Activated naive CD8-positive, alpha-beta T cell treated with anti-CD3 and anti-CD28 coated beads, Interleukin-2, amount 50 U/mL, for 24 hours (primary cell): ENCODE measurements at places on chromosomes 2 and 18.

DNA sequence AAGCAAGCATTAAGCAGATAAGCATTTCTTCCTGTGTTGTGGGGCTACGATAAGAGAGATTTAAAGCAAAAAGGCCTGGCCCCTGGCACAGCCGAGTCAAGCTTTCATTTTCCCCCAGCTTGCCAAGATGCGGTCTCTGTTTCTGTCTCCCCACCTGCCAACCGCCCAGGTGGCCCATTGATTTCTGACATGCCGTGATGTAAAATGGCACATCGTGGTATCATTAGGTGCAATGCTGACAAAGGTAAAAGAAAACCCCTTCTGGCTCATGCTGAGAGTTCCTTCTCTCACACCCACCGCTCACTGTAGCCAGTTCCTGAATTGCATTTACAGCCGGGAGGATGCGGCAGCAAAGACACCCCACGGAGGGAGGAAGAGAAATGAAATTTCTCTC, 62.8 kb downstream of the BOD1L2 start:
- H3K36me3 ChIP-seq: no peaks in the 10 kb centered on the region
- peaks cover 9% of the 10 kb centered on the region for H3K4me1 ChIP-seq
- no peak for DNase-seq
- no peak overlapping the region for H3K27ac ChIP-seq
- peak overlapping the region; percentile 23 for H3K4me3 ChIP-seq

GRCh38 chr18:80159713-80160636, 50.9 kb downstream of the ADNP2 start:
- peaks cover 25% of the 10 kb centered on the region for H3K27me3 ChIP-seq
- H3K27ac ChIP-seq: no peak overlapping the region
- H3K4me1 ChIP-seq: peaks cover 2% of the 10 kb centered on the region
- peak; percentile 69 for DNase-seq

DNA sequence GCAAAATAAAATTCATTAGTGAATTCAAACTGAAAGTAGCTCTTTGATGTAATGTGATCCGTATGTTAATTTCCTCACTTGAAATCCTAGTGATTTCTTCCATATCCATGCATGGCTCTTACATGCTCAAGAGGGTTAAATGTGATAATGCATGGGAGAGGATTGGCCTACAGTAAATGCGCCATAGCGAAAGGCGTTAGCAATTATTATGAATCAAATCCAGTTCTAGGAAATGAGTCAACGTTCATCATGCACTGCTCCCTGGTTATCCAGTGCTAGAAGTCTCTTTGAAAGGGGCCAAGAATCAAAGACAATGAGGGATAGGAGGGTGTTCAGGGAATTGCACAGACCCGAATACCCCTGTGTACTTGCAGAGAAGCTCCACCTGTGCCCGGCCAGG, 101.4 kb upstream of the RASGRP3 start:
- peaks cover 1% of the 10 kb centered on the region for H3K27me3 ChIP-seq
- no peaks in the 10 kb centered on the region for H3K36me3 ChIP-seq
- no peak overlapping the region for H3K4me3 ChIP-seq
- H3K4me1 ChIP-seq: peaks cover 2% of the 10 kb centered on the region

GRCh38 chr2:36392571-36393255, 37.1 kb downstream of the CRIM1 start:
- no peak for DNase-seq
- H3K4me1 ChIP-seq: peaks cover 2% of the 10 kb centered on the region
- H3K27ac ChIP-seq: no peak overlapping the region
- H3K27me3 ChIP-seq: no peaks in the 10 kb centered on the region
- peaks cover 6% of the 10 kb centered on the region for H3K36me3 ChIP-seq
- no peak overlapping the region for H3K4me3 ChIP-seq

DNA sequence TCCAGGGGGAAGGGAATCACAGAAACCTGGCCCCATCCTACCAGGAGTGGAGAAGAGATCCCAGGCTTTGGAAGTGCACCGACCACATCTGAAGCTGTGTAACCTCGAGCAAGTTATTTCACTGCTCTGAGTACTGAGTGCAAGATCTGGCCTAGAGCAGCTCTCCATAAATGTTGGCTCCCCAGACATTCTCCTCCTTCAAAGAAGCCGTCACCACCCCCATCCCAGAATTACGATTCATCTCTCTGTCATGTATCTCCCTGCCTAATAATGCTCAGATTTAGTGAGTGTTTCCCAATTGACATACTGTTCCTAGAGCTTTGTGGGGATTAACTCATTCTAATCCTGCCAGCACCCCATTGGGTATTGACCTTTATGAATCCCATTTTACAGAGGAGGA, 51.7 kb downstream of the TNS1 start:
- peaks cover under 1% of the 10 kb centered on the region for H3K27me3 ChIP-seq
- no peak for DNase-seq

- H3K27ac ChIP-seq: no peak overlapping the region
- H3K27me3 ChIP-seq: peaks cover 5% of the 10 kb centered on the region
- no peaks in the 10 kb centered on the region for H3K4me1 ChIP-seq
- H3K36me3 ChIP-seq: no peaks in the 10 kb centered on the region
Observed at GRCh38 chr2:16250466-16250865, 310.1 kb downstream of the MYCN start.

- H3K36me3 ChIP-seq: no peaks in the 10 kb centered on the region
- no peak overlapping the region for H3K4me3 ChIP-seq
- H3K4me1 ChIP-seq: peaks cover 4% of the 10 kb centered on the region
- DNase-seq: no peak
- no peak overlapping the region for H3K27ac ChIP-seq
Observed at GRCh38 chr2:3102081-3102921, 275.3 kb downstream of the EIPR1 start.

GRCh38 chr2:216551234-216552068, 52.8 kb downstream of the RPL37A start:
- H3K36me3 ChIP-seq: no peaks in the 10 kb centered on the region
- peaks cover 2% of the 10 kb centered on the region for H3K4me1 ChIP-seq
- no peak for DNase-seq
- H3K27me3 ChIP-seq: peaks cover 3% of the 10 kb centered on the region

DNA sequence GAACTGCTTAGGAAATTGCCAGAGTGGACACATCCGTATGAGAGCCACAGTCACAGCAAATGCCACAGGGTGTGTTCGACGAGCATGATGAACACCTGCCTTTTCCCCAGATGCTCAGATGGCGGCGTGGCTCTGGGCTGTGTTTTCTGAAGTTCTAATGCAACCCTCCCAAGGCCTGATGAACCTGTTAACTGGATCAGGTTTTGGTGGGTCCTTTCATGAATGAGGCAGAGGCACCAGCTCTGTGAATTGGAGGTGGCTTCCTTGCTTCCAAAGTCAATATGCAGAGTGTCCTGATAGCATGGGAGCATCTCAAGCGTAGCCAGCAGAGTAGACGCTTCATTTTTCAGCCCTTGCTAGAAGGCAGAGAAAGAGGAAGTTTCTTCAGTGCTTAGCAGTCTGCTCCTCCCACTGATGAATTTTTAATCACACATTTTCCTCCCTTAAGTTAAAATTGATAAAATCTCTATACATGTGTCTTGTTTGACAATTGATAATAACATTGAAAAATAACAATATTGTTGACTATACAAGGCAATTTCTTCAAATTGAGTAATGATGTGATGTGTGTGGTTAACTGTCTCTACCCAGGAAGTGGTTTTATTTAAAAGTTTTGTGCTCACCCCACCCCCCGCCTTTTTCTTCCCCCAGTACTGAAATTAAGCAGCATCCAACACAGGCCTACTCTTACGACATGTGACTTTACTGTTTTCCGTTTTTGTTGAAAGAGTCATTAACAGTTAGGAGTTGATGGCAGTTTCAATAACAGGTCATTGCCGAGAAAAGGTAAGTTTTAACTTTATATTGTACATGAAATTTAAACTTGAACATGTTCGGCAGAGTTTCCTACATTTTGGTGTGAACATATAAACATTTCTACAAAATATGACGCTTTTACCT, at the start of gene ARHGAP15:
Gene ARHGAP15 (plus strand): TSS at position 739 of the 900 bp plus-strand sequence.
- peaks cover 6% of the 10 kb centered on the region for H3K36me3 ChIP-seq
- H3K4me3 ChIP-seq: peak within 1 kb of the TSS; percentile 80
- peak; percentile 66 for DNase-seq
- peak within 1 kb of the TSS; percentile 98 for H3K27ac ChIP-seq
- no peaks in the 10 kb centered on the region for H3K27me3 ChIP-seq

- H3K4me3 ChIP-seq: no peak overlapping the region
- no peak overlapping the region for H3K27ac ChIP-seq
- peaks cover 59% of the 10 kb centered on the region for H3K4me1 ChIP-seq
- no peaks in the 10 kb centered on the region for H3K27me3 ChIP-seq
- H3K36me3 ChIP-seq: no peaks in the 10 kb centered on the region
Observed at GRCh38 chr2:230593765-230594164, 118.9 kb upstream of the CAB39 start.

- no peaks in the 10 kb centered on the region for H3K4me1 ChIP-seq
- no peaks in the 10 kb centered on the region for H3K36me3 ChIP-seq
- H3K27ac ChIP-seq: no peak overlapping the region
- no peak overlapping the region for H3K4me3 ChIP-seq
Observed at GRCh38 chr2:240982821-240983281, 15.6 kb upstream of the SNED1 start.

DNA sequence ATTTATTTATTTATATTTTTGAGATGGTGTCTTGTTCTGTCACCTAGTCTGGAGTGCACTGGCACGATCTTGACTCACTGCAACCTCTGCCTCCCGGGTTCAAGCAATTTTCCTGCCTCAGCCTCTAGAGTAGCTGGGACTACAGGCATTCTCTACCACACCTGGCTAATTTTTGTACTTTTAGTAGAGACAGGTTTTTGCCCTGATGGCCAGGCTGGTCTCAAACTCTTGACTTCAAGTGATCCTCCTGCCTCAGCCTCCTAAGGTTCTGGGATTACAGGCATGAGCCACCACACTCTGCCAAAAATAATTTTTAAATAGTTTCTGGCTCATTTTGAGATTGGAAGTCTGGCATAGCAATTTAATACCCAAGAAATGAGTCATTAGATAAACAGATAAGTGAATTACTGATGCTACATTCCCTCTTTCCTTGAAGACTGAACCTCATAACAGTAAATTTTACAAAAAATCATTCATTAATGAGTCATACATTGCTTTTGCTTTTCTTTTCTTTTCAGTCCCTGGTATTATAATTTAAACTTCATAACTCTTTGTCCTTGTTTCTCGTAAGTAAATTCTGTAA, 881.6 kb upstream of the PIK3C3 start:
- H3K27ac ChIP-seq: no peak overlapping the region
- H3K36me3 ChIP-seq: no peaks in the 10 kb centered on the region
- H3K4me3 ChIP-seq: no peak overlapping the region
- no peaks in the 10 kb centered on the region for H3K4me1 ChIP-seq
- no peaks in the 10 kb centered on the region for H3K27me3 ChIP-seq

DNA sequence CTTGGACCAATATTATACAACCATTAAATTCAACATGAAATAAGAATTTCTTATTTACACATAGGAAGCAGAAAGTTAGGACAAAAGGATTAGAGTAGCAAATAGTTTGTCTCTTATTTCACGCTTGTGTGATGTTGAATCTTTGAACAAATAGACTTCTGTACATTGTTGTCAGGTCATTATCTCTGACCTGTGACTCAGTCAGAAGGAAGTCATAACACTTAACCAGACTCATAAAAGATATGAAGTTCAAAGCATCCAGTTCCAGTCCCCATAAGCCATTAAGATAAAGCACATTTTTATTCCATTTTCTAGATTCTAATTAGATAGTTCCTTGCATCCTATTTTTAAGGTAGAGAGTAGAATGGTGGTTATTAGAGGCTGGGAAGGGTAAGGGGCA, 130.8 kb downstream of the UPP2 start:
- H3K27ac ChIP-seq: no peak overlapping the region
- no peak for DNase-seq
- no peaks in the 10 kb centered on the region for H3K27me3 ChIP-seq
- no peaks in the 10 kb centered on the region for H3K36me3 ChIP-seq
- no peak overlapping the region for H3K4me3 ChIP-seq

DNA sequence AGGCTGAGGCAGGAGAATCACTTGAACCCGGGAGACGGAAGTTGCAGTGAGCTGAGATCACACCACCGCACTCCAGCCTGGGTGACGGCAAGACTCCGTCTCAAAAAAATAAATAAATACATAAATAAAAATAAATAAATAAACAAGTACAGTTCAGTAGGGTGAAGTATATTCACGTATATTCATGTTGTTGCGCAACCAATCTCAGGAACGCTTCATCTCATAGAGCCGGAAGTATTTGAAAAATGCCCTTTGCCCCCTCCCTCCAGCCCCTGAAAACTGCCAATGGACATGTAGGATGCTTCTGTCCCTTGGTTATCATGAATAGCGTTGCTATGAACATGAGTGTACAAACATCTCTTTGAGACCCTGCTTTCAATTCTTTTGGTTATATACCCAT, 132.0 kb downstream of the DTNB start:
- H3K4me3 ChIP-seq: no peak overlapping the region
- DNase-seq: no peak
- H3K27me3 ChIP-seq: no peaks in the 10 kb centered on the region
- no peaks in the 10 kb centered on the region for H3K36me3 ChIP-seq
- H3K4me1 ChIP-seq: peaks cover 5% of the 10 kb centered on the region

- H3K27me3 ChIP-seq: peaks cover 13% of the 10 kb centered on the region
- H3K4me1 ChIP-seq: peaks cover 9% of the 10 kb centered on the region
- DNase-seq: no peak
- no peak overlapping the region for H3K27ac ChIP-seq
Observed at GRCh38 chr2:65566617-65567016, 134.2 kb upstream of the SPRED2 start.

GRCh38 chr2:239259173-239259572, 141.6 kb downstream of the HDAC4 start:
- H3K36me3 ChIP-seq: peaks cover 5% of the 10 kb centered on the region
- H3K27me3 ChIP-seq: peaks cover 2% of the 10 kb centered on the region
- H3K4me3 ChIP-seq: peak overlapping the region; percentile 64
- H3K27ac ChIP-seq: peak overlapping the region; percentile 84

- no peaks in the 10 kb centered on the region for H3K36me3 ChIP-seq
- H3K27ac ChIP-seq: no peak overlapping the region
- no peak overlapping the region for H3K4me3 ChIP-seq
- peaks cover 8% of the 10 kb centered on the region for H3K27me3 ChIP-seq
Observed at GRCh38 chr2:144642131-144642530, 122.2 kb upstream of the ZEB2 start.
